ENCODE measurements at places on chromosomes 4 and X.

DNA sequence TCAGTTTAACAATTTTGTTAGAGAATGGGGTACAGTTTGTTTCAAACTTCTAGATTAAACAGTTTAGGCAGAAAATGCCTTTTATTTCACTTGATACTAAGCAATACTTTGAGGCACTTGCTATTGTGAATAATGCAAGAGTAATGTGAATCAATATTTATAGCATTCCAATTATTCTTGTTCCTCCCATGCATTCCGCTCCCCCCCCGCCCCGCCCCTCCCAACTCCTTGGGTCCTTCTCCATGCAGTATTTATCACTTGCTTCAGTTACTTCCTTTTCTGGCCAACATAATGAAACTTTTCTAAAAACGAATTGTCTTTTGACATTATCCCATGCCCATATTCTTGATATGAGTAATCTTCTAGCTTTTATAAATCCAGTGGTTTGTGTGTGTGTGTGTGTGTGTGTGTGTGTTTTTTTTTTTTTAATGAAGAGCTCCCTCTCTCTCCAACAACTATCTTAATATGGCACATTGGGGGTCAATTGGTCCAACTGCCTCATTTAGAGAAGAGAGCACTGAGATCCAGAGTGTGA is 1.6 kb downstream of the BANK1 start:
- no peak for DNase-seq

DNA sequence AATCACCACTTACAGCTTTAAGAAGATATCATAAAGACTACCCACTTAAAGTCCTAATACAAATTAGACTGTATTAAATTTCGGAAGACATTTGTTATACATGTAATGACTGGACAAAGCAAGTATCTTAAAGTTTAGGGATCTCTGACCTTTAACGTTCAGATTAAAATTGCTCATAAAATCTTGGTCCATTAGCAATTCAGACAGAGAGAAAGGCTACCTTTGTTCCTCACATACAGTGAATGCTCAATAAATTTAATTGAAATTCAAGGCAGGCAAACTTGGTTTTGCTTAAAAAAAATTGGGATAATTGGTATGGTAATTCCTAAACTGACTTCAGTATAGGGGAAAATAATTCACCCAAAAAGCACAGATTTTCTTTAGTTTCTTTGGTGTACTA is 285.9 kb upstream of the EMCN start:
- DNase-seq: no peak

DNA sequence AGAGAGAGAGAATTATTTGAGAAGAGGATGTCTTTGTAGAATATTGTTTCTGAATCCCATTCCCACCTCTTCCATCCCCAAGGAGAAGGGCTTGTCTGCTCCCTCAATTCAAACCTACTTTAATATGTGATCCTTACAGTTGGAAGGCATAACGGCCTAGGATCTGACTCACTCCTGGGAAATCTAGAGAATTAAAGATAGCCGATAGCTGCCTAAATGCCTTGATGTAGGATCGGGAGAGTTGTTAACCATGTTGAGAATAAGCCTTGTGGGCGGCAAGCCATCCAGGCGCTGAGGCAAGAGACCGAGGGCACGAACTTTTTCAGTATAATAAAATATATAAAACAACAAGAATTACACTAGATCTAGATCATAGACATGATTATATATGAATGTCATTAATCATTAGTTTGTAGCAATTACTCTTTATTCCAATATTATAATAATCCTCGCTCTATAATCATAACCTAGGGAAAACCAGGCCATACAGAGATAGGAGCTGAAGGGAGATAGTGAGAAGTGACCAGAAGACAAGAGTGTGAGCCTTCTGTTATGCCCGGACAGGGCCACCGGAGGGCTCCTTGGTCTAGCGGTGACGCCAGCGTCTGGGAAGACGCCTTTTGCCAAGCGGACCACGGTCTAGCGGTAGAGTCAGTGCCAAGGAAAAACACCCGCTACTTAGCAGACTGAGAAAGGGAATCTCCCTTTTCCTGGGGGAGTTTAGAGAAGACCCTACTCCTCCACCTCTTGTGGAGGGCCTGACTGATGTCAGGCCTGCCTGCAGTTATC is 13.5 kb downstream of the EMCN start:
- no peak for DNase-seq

DNA sequence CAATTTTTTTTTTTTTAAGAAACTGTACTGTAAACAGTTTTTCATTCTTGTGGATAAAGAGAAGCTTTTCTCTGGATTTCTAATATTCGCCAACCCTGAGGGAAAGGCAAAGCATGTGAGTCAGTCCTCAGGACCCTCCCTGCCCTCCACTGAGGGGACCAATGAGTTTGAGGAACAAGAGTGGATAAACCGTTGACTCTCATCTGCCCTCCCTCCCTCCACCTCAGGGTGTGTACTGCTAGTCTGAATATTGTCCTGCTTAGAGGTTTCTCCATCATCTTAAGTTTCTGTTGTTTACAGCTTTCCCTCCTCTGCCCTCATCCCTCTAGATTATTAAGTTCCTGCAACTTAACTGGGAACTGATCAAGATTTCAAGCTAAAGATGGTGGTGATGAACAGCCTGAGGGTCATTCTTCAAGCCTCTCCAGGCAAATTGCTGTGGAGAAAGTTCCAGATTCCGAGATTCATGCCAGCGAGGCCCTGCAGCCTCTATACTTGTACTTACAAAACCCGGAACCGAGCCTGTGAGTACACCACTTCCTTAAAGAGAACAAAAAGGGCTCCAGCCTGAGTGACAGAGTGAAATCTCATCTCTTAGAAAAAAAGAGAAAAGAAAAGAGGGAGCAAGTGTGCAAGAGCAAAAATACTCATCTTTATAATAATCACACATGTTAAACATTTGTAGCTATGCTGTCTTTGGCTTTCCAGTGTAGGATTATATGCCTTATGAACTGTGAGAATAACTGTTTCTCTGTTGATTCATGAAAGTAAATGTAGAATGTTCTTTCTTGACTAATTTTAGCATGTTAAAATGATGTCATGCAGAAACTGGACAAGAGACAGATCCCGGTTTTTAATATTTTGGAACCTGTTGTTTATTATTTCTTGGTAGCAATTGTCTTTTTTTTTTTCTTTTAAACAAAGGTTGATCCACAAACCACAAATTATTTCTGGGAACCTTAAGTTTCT is 11.9 kb downstream of the CA5B start:
- DNase-seq: peak; percentile 47

- no peak for DNase-seq
Observed at GRCh38 chr4:60589425-60589824, 610.7 kb upstream of the ADGRL3 start.

- no peak for DNase-seq
Observed at GRCh38 chrX:9160698-9161329, 126.9 kb upstream of the FAM9B start.

GRCh38 chr4:87633243-87633642 is 16.8 kb upstream of the DMP1 start:
- DNase-seq: no peak

DNA sequence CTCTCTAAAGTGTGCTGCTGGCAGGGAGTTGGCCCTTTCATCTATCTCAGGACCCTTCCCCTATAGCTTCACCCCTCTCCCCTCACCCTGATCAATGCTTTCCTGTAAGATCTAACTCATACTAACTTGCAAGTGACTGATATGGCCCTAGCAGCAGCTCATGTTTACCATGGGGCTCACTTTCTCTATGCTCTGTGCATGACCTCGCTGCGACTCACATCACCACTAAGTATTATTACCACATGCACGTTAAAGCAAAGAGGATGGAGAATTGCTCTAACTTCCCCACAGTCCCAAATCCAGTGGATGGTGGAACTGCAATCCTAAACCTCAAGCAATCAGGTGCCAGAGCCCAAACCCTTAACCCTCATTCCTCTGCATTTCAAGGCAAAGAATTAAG is 626.6 kb downstream of the MID1IP1 start:
- no peak for DNase-seq

GRCh38 chrX:129717892-129718291 is 20.9 kb upstream of the XPNPEP2 start:
- DNase-seq: no peak

DNA sequence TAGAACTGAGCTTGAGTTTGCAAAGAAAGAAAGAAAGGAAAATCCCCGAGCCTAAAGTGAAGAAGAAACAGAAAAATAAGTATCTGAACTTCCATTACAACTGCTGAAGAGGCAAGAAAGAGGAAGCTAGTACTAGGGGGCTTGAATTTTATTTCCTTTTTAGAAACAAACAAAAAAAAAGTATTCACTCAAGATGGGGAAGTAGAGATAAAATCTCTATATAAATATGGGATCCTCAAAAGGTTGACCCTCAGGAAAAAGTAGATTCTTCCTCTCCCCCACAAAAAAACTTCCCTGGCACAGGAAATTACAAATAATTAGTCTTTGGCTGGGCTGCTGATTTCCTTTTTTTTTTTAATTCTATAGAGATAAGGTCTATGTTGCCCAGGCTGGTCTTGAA is 16.0 kb downstream of the LRBA start:
- no peak for DNase-seq

DNA sequence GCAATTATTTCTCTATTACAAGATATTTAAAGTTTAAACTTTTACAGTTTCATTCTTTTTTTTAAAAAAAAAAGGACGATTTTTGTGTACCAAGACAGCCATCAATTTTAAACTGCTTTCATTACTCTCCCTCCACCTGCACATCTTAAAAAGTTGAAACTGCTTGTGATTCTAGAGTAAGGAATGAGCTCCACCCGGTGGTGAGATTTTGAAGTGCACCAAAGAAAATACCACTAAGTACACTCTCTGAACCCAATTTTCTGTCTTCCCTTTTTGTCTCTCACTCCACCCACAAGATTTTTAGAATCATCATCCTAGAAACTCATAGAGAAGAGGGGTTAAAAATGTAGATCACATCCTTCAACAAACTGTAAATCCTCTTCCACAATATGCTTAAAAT is 91.3 kb upstream of the WDR44 start:
- DNase-seq: peak; percentile 56

- peak; percentile 21 for DNase-seq
Observed at GRCh38 chr4:76585897-76586360, 150.9 kb downstream of the SHROOM3 start.

GRCh38 chrX:41045960-41046567 is 39.2 kb upstream of the USP9X start:
- no peak for DNase-seq

DNA sequence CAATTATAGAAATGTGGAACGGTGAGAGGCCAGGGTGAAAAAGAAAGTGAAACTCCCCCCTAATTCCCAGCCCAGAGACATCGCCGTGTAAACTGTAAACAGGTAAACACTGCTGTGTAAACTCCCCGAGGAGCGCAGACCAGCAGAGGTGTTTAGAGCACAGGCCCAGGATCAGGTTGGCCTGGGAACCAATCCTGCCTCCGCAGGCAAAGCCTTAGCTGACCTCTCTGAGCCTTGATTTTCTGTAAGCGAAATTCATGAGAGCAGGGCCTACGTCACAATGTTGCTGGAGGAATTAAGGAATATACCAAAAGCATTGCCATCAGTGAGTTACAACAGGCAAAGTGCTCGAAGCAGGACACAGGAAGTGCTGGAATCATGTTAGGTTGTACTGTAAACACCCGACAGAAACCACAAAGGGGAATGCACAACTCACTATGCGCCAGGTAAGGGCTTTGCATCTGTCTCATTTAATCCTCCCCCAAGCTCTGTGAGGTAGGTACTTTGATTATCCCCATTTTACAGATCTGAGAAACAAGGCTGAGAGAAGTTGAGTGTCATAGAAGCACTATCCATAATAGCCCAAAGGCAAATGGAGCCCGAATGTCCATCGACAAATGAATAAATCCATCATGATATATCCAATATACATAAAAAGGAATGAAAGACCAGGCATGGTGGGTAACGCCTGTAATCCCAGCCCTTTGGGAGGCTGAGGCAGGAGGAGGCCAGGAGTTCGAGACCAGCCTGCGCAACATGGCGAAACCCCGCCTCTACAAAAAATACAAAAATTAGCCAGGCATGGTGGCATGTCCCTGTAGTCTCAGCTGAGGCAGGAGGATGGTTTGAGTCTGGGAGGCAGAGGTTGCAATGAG is 30.7 kb upstream of the KIAA0232 start:
- peak; percentile 44 for DNase-seq

- DNase-seq: no peak
Observed at GRCh38 chrX:69133921-69134542, 31.2 kb downstream of the PJA1 start.

GRCh38 chr4:84324303-84325245 is 174.5 kb downstream of the NKX6-1 start:
- DNase-seq: no peak

DNA sequence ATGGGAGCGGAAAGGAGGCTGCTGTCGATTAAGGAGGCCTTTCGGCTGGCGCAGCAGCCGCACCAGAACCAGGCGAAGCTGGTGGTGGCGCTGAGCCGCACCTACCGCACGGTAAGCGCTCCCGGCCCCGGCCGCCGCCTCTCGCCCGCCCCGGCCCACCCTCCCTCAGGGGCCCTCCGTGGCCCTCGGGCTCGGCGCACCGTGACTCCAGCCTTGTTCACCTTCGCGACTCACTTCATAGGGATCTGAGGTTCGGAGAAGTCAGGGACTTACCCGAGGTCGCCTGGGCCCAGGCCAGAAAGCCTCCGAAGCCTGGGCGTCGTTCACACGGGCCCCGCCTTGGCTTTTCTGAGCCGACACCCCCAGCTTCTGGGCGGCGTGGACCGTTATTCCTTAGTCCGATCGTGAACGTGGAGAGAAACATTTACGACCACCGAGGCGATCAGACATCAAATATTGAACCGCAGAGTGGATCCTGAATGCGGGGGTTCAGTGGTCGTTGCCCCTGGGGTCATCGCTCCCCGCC is 362 bp downstream of the NCAPG start:
- peak; percentile 45 for DNase-seq

GRCh38 chr4:10240691-10241090 is 124.1 kb upstream of the WDR1 start:
- DNase-seq: no peak

GRCh38 chr4:77913348-77913747 is 50.7 kb downstream of the MRPL1 start:
- DNase-seq: no peak

- DNase-seq: no peak
Observed at GRCh38 chrX:103356130-103356798, at the start of gene TCEAL9. Gene TCEAL9 (plus strand): TSS chrX:103356506. CDS start chrX:103357685, 1,179 bp downstream.

DNA sequence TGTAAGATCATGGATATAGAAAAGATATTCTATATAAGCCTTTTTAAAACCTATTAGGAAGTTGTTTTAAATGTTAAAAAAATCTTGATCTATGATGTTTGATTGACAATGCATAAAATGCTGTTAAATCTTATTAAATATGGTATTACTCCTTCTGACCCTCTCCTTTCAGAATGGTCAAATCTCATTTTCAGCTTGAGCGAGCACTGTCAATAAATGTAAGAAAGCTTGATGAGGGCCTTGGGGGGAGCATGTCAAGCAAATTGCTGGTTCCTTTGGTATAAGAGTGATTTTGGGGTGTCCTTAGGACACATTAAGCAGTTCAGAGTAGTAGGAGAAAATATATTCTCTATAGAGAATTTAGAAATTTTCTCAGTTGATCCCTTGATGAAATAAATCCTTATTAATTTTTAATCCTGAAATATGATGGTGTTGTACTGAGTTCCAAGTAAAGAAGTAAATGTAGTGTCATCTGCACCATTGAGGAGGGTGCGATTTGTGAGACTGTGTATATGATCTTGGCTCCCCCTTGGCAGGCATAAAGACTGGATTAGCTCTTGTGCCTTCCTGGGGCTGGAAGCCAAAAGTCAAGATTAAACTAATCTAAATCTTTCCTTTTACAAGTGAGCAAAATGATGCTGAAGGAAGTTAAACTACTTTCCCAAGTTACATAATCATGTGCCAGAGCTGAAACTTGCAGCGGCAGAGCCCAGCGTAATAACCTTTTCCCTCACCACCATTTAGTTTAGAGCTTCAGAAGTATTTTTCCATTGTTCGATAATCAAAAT is 82.6 kb upstream of the ANK2 start:
- DNase-seq: no peak

Measured in activated CD8-positive, alpha-beta T cell treated with anti-CD3 and anti-CD28 coated beads, Interleukin-2, amount 10 ng/mL, durations not matched to agents 7 days and 5 days (primary cell).